ENCODE measurements at places on chromosomes 4 and X. TPM values are rescaled to one million over a fixed set of nuclear protein-coding genes. Genes with fewer than 3 reads are reported as not detected.

GRCh38 chrX:101108284-101108683 lies 10.3 kb downstream of the CENPI start:
- DNase-seq = no peak

Gene IL2
- not detected for total RNA-seq

DNA sequence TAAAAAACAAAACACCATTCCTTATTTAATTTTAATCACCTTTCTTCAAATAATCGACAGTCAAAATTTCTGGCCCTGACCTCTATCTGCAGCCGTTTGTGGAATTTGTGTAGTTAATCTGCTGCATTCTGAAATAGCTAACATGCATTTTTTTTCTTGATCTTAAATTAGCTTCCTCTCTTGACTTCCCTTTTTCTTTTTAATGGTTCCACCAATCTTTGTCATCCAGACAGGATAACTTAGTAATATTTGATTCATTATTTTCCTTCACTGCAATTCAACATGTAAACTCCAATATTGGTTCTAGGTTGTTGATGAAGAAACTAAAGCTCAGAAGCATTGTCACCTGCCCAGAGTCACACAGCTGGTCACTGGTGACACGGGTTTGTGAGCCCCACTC lies 77.3 kb downstream of the ARHGAP10 start:
- DNase-seq = no peak

- DNase-seq = no peak
Measured at GRCh38 chrX:27598312-27598711, 8.2 kb downstream of the DCAF8L2 start.

Gene ZCCHC18
- not detected for total RNA-seq

Gene CLNK
- total RNA-seq = 0.09 TPM

Gene ANTXR2
- 11.3 TPM for total RNA-seq

DNA sequence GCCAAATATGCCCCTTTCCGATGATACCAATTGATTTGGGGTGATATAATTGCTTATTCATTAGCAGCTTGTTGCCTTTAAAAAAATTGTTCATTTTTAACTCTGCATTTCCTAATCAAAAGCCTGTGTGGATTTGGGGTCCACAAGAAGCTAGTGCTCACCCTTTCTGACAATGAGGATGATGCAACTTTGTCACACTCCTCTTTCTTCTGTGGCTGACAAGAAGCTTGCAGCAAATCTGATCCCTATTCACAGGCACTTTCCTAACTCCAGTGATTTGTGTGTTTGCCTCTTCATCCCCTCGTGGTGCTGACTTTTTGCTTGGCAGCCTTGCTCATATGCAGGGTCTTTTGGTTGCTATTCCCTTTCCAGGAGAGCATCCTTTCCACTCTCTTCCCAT lies 182.7 kb upstream of the LDB2 start:
- DNase-seq = no peak

Gene ZAR1
- not detected for total RNA-seq
